ENCODE measurements at places on chromosomes 1 and 21.

DNA sequence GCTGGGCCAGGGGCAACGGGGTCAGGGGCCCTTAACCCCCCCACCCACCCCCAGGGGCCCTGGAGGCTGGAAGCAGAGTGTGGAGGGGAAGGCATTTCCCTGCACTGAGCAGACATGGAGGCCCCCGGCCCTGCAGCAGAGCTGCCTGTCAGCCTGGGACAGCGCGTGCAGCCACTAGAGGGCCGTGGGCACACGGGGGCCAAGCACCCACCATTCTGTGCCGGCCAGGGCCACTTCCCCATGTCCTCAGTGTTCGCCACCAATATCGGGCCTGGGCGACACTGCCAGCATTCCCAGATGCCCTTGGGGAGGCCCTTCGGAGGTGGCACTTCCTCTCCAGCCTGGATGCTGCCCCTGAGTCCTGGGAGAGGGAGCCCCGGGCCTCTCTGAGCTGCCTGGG, 23.2 kb upstream of the ARHGEF16 start:
- no peak for DNase-seq

DNA sequence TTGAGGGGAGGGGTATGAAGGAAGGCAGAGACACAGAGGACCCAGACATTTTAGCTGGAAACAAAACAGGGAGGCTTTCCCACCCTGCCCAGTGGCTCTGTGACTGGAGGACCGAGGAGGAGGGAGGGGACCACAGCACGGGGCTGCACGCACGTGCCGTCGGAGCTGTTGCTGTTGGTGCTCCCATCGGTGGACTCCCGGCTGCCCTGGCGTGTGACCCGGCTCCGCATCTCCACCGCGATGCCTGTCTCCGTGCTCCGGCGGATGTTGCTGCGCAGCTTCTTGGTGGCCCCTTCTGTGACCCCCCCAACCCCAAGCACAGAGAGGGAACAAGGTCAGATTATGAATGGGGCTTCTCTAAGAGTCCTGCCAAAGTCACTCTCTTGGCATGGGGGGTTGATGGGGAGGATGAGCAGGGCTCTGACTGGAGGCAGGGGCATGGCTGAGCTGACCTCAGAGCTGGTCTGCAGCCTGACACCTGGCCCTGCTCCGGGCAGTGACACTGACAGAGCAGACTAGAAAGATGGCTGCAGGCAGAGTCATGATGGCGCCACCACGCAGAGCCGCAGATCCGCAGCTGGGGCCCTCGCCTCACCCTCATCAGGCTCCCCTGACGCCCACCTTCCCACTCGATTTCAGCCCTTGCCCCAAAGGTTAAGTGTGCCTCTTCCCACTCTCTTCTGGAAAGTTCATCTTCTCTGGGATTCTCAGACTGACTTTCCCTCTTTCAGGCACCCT, 29.6 kb downstream of the RIMS3 start:
- no peak for DNase-seq

DNA sequence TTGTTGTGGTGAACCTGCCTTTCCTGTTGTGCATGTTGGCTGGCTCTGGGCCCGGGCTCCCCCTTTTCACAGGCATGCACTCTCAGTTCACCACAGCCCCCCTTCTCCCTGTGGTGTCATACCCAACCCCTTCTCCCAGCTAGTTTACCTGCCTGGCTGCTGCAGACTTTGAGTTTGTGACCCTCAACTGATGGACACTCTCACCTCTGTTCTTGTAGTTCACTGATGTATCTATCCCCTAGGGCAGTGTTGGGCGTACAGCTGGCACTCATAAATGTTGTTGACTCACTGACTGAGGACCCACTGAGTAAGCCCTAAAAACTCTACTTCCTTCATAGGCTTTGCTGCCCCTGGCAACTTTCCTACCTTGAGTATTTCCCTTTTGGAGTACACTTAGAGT, 54.9 kb downstream of the WDR64 start:
- DNase-seq: no peak

- DNase-seq: no peak
Measured at GRCh38 chr1:53763911-53764310, 24.9 kb upstream of the GLIS1 start.

DNA sequence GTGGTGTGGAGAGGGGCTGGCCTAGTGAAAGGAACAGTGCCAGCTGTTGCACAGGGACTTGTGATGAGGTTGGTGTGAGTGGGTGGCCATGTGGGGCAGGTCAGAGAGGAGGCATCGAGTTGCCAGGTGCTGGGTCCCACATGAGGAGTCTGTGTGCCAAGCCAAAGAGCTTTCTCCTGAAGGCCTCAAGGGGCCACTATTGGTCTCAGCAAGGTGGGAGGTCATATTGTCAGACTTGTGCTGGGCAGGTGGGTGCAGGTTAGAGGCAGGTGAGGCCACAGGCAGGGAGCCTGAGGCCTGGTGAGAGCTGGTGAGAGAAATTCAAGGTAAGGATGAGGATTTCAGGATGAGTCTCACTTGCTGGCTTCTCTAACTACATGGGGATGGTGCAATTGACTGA, 256.8 kb downstream of the DISC1 start:
- DNase-seq: no peak

GRCh38 chr1:19860418-19860817, 21.8 kb upstream of the OTUD3 start:
- no peak for DNase-seq

GRCh38 chr1:170495006-170495405, 37.0 kb upstream of the GORAB start:
- DNase-seq: no peak

GRCh38 chr1:9238550-9238949, 4.0 kb downstream of the H6PD start:
- no peak for DNase-seq

- no peak for DNase-seq
Measured at GRCh38 chr1:218616681-218617080, 271.5 kb downstream of the TGFB2 start.

DNA sequence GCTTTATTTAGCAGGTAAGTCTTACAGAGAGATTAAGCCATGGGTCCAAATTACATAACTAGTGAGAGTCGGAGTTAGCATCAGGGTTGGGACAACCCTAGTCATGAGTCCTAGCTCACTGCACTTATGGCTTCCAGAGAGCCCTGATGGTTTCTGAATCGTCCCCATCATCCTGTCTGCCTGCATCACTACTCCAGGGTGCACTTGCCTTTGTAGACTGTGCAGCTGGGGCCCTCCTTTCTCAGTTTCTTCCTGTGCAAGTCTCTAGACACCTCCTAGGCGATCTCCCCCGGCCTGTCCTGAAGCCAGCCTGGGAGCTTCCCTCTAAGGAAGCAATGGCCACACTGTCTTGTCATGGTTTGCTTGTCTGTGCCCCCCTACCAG, 37.1 kb downstream of the KIAA0040 start:
- no peak for DNase-seq

- DNase-seq: no peak
Measured at GRCh38 chr1:111749628-111750027, 6.1 kb upstream of the DDX20 start.

GRCh38 chr21:31460980-31461379, 116.9 kb upstream of the TIAM1 start:
- DNase-seq: no peak

DNA sequence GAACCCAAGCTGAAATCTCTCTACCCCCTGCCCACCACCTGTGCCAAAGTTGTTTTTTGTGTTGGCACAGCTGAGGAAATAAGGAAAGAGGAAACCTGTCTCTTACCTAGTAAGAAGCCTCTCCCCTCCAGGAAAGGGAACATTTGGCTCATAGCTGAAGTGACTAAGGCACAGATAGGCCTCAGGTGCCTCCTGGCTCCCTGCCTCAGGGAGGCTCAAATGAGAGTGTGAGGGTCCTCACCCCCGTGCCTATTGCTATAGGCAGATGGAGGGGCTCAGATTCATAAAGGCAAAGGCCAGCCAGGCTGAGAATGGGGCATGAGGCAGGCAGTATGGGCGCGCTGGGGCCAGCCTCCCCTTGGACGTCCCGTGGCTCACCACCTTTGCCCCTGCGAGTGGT, 7.4 kb downstream of the SLC30A2 start:
- DNase-seq: no peak

DNA sequence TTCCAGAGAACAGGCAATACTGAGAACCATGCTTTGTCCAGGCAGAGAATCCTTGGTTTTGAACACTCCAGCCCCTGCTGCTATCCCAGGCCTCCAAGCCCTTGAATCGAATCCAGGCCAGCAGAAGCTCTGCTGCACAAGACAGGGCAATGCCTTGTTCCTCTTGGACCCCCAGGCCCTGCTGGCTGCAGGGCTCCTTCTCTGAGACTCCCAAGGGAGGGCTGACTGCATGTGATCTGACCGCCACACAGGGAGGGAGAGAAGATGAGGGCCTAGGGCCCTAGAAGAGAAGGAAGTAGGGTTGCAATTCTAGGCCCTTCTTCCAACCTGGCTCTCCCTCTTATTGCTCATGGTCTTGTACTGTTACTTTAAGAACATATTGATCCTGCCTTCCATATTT, 160.6 kb upstream of the EDN2 start:
- no peak for DNase-seq

- no peak for DNase-seq
Measured at GRCh38 chr1:147837129-147837963, 65.2 kb upstream of the GJA8 start.

DNA sequence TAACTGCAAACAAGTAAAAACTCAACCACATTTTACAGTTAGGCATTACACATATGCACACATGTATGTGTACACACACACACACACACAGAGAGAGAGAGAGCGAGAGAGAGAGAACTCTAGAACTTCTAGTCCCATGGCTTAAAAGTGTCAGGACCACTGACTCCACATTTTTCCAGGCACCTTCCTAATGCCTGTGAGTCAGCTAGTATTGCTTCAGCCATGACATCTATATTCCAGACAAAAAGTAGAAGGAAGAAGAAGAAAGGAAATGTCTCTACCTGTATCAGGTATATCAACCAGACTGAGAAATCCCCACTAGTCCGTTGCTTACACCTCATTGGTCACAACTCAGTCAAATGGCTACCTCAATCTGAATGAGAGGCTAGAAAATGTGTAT, 31.9 kb upstream of the TACSTD2 start:
- no peak for DNase-seq

DNA sequence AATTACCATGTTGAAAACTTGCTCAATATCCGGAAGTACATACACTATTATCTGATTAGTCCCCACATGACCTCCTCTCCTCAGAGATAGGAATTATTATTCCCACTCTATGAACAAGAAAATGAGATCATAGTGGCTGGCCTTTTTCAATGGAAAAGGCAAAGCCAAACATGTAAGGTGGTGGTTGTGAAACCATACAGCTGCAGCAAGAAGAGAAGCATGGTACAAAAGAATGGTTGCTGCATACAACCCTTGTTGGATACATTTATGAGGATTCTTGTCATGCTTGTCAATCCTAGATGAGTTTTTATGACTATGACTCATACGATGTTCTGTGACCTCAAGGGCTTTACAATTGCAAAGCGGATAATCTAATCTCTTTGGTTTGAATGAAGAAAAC, 514.7 kb downstream of the PLPP3 start:
- no peak for DNase-seq

DNA sequence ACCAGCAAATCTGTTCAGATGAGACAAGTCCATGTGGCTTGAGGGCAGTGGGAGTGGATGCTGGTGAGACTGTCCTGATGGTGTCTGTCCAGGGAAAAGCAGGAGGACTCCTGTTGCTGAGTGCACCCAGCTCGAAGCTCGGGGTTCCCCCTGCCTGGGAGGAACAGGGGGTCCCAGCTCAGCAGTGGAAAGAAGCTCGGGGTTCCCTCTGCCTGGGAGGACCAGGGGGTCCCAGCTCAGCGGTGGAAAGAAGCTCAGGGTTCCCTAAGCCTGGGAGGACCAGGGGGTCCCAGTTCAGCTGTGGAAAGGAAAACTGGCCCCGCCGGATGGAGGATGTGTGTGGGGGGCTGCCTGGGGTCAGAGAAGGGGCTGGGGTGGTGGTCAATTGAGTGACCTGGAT, 39.1 kb downstream of the CRYAA start:
- DNase-seq: no peak

DNA sequence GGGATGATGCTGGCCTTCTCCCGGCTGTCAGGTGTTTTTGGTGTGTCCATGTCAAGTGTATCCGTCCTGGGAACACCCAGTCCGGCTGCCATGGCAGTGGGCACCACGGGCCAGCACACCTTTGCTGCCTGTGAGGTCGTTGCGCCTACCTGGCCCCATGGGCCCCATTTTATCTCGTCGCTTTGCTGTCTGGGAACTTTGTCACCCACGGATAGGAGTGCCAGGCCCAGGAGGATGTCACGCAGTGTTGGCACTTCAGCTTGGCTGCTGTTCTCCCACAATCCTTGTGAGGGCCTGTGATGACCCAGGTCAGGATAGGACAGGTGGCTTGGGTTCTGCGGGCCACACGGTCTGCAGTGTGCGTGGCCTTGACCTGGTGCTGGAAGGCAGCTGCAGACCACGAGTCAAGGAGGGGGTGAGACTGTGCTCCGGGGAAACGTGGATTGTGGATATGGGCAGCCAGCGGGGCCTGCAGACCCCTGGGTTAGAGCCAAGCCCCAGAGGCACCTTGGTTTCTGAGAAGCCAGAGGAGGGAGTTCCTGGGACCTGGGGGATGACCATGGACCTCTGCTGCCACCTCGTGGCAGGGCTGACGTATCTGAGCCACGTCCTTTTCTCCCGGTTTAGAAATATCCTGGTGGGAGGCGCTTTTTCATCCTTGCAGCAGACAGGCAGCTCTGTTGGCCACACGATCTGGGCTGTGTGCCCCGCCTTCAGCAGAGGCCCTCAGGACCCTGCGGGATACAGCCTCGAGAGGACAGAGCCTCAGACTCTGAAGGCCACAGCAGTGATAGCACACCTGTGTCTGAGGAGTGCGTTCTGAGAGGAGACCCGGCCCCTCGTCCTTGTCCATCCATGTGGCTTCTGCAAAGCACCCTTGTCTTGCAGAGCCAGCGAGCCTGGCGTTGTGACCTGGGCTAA, 161.1 kb upstream of the COL6A1 start:
- peak; percentile 90 for DNase-seq

DNA sequence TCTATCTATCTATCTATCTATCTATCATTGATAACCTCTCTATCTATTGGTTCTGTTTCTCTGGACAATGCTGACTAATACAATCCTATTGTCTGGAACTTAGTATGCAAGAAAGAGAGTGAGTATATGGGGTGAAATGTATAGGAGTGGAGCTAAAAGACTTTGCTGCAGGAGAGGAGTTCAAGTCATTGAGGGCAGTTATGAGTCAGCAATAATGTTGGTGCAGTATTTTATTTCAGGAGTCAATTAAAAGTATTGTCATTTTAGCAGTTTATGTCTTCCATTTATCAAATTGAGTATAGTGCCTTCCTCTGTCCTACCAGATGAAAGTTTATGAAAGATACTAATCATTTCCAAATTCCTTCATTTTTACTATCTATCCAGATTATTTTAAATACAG, 55.8 kb downstream of the MAP3K7CL start:
- DNase-seq: no peak

GRCh38 chr1:91791691-91792488, 94.1 kb downstream of the TGFBR3 start:
- no peak for DNase-seq

DNA sequence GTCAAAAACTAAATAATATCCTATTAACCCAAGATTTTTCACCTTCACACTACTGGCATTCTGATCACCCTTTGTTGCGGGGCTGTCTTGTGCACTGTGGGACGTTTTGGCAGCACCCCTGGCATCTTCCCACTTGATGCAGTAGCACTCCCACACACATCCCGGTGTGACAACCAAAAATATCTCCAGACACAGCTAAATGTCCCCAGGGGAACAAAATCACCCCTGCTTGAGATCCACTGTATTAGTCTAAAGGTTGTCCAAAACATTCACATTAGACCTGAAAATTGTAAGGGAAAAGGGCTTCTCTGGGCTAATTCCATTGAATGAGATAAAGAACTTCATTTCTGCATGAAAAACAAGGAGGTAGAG, 37.8 kb downstream of the PLEKHO1 start:
- DNase-seq: no peak

GRCh38 chr1:8439015-8439702, 121.2 kb downstream of the SLC45A1 start:
- peak; percentile 57 for DNase-seq

- no peak for DNase-seq
Measured at GRCh38 chr1:116553386-116554115, 17.3 kb downstream of the CD58 start.

Measured in smooth muscle cell of the brain vasculature (primary cell).